Activated naive CD8-positive, alpha-beta T cell treated with anti-CD3 and anti-CD28 coated beads, Interleukin-2, amount 50 U/mL, for 24 hours (primary cell): ENCODE measurements at places on chromosomes 6 and 20.

GRCh38 chr6:44156494-44157151 lies 2.0 kb upstream of the CAPN11 start:
- no peak for DNase-seq

DNA sequence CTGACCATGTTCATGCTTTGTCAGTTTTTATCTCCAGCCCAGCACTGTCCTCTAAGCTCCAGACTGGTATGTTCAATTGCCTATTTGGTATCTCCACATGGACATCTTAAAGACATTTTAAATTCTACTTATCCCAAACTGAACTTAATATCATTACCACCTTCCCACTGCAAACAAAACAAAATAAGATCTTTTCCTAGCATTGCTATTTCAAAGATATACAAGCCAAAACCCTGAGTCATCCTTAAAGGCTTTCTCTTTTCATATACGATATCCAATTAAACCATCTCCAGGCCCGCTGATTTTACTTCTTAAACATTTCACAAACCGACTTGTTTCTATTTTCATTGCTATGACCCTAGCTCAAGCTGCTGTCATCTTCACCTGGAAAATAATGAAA lies 35.1 kb upstream of the HS3ST5 start:
- no peak for DNase-seq

DNA sequence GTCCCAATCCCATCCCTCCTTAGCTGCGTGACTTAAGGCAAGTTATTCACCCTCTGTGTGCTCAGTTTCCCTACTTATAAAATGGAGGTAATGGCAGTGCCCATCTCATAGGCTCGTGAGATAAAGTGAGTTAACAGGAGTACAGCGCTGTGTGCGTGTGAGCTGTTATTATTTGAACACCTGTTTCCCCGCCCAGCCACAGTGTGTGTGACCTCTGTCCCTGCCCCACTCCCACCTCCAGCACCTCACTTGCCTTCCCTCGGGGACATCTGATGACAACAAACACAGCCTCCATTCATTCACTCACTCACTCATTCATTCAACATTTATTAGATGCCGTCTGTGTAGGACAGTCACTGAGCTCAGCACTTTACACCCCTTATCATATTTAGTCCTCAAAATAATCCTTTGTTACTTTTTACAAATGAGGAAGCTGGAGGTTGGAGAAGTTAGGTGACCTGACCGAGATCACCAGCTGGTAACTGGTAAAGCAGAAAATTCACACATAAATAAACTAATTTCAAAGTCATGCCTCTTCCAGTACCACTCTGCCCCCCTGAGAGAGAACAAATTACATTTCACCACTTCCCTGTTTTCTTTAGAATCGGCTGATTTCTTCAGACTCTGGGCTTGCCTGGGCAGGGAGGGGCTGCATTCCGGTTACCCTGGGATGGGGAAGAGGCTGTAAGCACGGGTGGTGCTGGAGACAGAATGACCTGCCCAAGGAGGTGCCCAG lies 58.6 kb downstream of the CPNE5 start:
- no peak for DNase-seq

DNA sequence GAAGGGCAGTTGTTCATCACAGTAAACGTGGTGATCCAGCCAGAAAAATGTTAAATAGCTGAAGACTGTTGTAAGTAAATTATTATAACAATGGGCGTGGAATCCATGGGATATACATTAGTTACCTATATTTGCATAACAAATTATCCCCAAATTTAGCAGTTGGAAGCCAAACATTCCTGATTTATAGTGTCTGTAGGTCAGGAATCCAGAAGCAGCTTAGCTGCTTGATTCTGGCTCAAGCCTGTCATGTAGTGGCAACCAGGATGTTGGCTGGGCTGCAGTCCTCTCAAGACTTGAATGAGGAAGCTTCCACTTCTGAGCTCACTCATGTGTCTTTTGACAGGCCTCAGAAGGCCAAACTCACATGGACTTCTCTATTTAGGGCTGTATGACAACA lies 6.9 kb upstream of the ADGRB3 start:
- DNase-seq: no peak

DNA sequence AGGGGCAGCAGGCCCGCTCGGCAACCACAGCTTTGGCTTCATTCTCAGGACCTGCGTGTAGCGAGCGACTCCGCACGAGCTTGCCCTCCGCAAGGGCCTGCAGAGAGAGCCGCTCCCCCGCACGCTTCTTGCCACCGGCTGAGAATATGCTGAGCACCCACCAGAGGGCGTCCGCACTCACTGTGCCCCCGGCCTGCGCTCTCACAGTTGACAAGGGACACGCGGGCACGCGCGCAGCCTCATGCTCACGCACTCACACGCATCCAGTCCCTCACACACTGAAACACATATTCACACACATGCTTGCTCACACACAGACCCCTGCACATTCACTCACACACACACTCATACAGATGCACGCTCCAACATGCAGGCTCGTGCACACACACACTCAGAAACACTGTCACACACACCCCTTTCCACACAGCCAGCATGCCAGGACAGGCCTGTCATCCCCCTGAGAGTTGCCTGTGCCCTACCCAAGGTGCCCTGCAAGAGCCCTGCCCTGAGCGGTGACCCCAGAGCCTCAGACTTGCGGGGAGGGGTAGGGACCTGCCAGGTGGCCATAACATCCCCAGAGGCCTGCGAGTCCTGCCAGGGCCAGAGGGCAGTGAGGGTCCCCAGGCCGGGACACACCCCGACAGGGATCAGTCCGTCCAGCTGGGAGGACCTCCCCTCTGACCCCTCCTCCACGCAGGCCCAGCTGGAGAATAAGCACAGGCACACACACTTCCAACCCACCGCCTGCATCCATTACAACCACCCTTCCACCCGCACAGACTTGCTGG lies 174.1 kb downstream of the BMP7 start:
- peak; percentile 69 for DNase-seq

GRCh38 chr6:35635601-35636597 lies 52.8 kb downstream of the FKBP5 start:
- no peak for DNase-seq

- DNase-seq: no peak
These were observed 149.6 kb downstream of the BACH2 start for GRCh38 chr6:90146921-90147649.

DNA sequence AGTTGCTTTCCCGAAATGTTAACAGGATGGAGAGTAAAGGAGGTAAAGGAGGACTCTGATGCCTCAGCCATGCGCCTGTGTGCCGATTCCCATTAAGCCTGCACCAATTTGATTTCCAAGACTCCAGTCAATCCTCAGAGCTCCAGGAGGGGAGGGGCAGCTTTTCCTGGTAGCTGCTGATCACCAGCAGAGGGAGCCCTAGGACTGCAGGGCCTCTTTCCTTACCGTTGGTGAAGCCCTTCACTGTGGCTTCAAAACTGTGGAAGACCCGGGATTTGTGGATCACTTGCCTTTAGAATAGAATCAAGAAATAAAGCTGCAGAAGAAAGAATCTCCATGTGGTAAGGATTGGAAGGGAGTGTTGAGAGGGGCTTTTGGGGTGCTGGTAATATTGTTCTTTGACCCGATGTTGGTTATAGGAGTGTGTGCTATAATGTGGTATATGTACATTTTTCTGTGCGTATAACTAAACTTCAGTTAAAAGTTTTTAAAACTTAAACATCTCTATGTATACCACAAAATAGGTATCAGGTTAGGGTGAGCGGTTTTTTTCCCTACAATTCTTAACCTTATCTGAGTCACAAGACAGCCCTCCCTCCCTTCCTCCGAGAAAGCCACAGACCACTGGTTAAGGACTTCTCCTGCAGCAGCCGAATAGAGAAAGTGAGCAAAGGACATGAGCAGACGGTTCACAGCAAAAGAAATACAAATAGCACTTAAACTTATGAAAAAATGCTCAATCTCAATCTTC lies 6.9 kb upstream of the OSER1 start:
- DNase-seq: peak; percentile 71

- no peak for DNase-seq
These were observed 24.0 kb downstream of the SLC13A3 start for GRCh38 chr20:46627234-46627633.

- DNase-seq: no peak
These were observed 37.4 kb upstream of the ARMH2 start for GRCh38 chr6:24836109-24836508.

- peak; percentile 59 for DNase-seq
These were observed 75.9 kb upstream of the MYL9 start for GRCh38 chr20:36465109-36466080.

DNA sequence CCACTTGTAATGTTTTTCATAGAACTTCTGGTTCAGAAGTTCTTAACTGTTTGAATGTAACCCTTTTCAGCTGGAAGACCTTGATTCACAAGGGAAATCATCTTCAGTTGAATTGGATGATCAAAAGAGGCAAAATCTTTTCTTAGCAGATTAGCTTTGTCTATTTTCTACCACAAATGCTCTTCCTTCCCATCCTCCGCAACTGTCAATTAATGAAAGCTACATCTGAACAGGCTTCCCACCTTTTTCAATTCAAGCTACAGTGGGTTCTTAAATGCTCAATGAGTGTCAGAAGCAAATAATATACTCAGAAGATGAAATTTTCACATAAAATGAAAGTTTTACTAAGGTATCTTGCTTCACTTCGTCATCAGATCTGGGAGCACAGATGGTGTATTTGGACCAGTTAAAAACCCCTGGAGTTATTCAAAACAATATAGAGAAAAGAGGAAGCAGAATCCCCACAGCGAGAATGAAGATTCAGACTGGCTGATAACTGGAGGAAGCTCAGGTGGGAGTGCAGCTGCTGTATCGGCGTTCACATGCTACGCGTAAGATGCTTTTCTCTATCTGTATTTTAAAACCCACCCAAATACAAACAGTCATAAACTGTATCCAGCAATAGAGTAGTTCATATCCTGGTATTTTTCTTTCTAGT lies 19.4 kb downstream of the QRSL1 start:
- no peak for DNase-seq

DNA sequence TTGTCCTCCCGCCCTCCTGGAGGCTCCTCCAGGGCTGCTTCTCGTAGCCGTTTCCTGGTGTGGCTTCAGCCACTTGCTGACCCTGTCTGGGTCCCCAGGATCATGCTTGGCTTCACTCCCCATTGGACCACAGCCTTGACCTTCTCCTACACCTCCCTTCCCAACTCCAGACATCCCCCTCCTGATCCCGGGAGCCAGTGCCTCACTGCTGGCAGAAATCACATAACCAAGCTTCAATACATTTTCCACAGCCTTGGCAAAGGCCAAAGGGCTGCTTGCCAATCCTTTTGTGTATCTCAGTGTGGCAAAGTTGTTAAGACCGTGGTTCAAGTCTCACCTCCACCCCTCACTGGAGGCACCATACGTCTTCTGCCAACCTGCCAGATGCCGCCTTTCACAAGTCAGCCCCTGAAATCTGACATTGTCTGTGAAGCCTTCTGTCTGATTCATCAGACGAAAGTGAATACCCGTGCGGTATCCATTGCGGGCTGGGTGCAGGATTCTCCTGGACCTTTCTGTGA lies 60.1 kb downstream of the PHACTR3 start:
- no peak for DNase-seq

DNA sequence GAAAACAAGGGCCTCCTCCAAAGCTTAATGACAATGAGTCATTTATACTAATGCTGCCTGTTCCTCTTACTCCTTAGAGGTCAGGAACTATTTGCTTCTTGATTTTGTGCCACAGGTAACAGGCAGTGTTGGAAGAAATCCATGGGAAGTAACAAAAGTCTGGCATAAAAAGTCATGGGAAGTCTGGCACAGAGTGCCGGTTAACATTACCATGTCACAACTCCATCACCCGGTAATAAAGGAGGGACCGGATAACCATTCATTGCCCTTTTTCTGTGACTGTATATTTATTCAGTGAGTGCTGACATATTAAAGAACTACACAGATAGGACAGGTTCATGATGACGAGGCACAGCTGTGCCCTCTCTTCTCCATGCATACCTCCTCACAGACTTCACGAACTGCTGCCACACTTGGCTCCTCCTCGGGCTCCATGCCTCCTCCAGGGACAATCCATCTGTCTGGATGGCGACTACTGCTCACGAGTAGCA lies 50.9 kb downstream of the NUDT3 start:
- no peak for DNase-seq

- DNase-seq: no peak
These were observed 111.0 kb downstream of the PKHD1 start for GRCh38 chr6:51976374-51976773.

GRCh38 chr6:44332585-44332984 lies 9.9 kb upstream of the SPATS1 start:
- no peak for DNase-seq

DNA sequence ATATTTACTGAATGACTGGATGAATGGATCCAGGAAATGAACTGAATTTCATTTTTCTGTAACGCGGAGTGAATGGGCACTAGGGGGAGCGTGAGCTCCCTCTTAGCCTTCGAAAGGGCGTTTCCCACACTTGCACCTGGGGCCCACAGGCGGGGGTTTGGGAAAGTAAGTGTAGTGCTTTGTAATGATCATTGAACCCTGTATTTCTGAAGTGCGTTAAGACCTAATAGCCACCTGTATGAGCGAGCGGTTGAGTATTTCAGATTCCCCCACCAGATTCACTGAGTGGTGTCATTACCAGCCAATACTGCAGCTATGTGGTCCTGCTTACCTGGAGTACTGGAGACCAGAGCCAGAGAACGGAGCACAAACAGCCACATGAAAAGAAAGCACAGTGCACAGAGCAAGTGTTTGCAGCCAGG lies 10.5 kb downstream of the SYTL3 start:
- peak; percentile 28 for DNase-seq

DNA sequence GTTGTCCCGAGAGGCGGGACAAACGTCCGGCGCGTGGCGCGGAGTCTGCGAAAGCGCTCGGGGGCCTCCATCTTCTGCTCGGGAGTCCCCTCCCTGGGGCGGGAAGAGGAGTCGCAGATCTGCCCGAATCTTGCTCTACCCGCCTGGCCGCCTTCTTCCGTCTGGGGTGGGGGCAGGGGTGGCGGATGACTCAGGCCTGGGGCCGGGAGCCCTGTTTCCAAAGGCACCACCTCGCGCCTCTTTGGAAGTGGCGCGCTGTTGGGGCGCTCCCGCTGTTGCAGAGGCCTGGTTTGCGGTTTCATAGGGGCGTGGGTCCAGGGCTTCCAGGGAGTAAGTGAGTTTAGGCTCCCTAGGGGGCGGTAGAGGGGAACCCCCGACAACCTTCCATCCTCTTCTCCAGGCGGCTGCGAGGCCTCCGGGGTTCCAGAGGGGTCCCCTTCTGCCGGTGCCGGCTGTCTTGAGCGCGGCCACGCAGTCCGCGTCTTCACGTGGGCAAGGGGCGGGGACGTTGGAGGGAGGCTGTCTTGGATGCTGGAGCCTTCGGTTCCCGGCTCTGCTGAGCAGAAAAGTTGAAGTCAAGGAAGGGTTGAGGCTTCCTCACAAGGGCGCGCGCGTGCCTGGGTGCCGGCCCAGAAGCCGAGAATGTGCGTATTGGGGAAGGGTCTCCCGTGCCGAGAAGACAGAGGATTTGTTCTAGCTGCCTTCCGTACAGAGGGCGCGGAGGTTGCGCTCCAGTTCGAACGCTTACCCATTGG lies 2.6 kb upstream of the TFAP2C start:
- peak; percentile 6 for DNase-seq

- DNase-seq: no peak
These were observed 171.7 kb downstream of the OTOR start for GRCh38 chr20:16919841-16920240.

DNA sequence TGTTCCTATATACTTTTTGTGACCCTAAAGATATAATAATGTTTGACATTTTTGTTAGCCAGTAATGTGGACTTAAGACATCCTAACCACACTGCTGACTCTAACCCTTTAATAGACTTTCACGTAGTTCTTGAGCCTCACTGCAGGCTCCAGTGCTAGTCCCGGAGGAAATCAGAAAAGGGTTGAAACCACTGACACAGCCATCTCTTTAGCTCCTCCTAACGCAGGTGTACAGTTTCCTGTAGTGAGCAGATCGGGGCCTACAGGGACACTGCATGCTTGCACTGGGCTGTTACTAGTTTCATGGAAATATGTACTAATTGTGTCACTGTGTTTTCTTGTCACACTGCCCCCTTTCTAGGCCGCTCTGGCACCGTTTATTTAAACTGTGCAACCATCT lies 512 bp upstream of the HDGFL1 start:
- no peak for DNase-seq
